AG04450 (cell line): ENCODE measurements at places on chromosomes 11 and 22. TPM values are rescaled to one million over a fixed set of nuclear protein-coding genes. Genes with fewer than 3 reads are reported as not detected.

RNF141 gene
- 23.7 and 34.8 TPM in 2 replicates for polyA plus RNA-seq

SULT4A1 gene
- polyA plus RNA-seq, result 0.07 and 0.14 TPM in 2 replicates

PKP3 gene
- 0.55 and 1.1 TPM in 2 replicates for polyA plus RNA-seq

DNA sequence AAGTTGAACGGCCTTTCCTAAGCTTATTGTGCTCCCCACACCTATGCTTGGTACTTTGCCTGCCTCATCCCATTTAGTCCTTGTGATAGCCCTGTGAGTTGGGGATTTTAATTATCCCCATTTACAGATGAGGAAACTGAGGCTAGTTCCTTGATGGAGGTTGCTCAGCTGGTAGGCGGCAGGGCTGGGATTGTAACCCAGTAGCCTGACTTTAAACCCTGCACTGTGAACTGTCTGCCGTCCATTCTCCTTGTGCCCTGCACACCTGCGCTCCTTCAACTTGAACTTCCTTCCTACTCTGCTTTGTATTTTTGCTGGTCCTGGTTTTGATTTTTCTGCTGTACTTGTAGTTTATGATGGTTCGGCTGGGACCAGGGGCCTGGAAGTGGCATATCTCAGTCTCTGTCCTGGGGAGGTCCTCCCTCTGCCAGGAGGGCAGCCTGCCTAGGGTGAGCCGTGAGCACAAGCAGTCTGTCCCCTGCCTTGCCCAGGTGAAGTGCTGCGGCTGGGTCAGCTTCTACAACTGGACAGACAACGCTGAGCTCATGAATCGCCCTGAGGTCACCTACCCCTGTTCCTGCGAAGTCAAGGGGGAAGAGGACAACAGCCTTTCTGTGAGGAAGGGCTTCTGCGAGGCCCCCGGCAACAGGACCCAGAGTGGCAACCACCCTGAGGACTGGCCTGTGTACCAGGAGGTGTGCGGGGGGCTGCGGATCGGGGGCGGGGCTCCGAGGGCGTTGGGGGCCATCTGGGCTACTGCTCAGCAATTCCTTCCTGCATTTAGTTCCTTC is 52.4 kb downstream of the CD82 start:
- DNase-seq, result no peak

GRCh38 chr22:50078761-50079160 is 6.5 kb downstream of the MLC1 start:
- DNase-seq, result no peak

DNA sequence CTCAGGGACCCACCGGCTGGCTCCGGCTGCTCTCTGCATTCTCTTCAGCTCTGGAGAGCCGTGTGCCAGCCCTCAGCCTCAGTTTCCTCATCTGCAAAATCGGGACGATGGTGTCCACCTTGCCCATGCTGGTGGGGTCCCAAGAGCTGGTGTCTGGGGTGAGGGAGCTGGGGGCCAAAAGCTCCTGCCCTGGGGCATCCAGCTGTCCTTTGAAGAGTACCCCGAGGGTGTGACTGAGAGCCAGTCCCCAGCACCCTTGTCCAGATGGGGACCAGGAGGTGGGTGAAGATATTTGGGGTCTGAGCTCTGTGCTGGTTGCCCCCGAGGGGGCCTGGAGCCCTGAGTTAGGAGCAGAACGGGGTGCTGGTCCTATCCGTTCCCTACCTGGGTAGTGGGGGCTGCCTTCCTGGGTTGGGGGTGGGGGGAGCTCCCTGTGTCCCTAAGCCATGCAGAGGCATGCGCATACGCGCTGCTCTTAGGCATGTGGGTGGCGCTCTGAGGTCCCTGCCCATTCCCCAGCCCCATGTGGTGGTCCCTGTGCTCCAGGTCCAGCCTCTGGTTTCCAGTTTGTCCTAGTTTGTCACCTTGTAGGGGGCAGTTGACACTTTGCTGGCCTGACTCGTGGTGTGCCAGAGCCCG is 4.9 kb downstream of the LRP5 start:
- DNase-seq, result no peak

GRCh38 chr11:44068180-44068579 is 2.1 kb downstream of the ACCS start:
- DNase-seq, result no peak

DNA sequence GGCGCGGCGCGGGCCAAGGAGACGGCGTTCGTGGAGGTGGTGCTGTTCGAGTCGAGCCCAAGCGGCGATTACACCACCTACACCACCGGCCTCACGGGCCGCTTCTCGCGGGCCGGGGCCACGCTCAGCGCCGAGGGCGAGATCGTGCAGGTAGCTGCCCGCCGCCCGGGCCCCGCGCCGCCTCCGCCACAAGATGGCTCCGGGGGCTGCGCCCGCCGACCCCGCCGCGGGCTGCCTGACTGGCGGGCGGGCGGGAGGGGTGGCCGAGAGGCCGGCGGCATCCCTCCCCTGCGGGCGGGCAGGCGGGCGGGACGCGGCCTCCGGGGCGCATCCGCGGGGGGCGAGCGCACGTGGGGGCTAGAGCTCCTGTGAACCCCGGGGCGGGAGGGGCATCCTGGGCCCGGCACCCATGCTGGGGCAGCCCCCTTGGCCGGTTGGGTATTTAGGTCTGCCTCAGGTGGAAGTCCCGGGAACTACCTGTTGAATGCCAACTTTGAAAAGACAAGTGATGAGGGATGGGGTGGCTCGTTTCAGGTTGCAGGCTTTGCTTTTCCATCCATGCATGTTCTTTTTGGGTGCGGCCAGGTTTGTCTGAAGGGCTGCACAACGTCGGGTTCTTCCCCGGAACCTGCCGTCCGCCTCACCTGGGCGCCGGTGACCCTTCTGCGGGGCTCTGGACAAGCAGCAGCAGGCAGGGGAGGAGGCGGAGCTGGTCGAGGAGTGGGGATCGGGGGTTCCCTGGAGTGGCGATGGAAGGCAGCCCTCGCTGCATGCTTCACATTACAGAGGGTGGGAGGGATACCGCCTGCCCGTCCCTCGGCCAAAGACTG is 760 bp downstream of the ZNRF3 start:
- no peak for DNase-seq

- no peak for DNase-seq
Observed at GRCh38 chr11:92180664-92181251, 43.9 kb upstream of the FAT3 start.
